Glutamatergic neuron (in vitro differentiated cells): ENCODE measurements at places on chromosomes 7 and 10. TPM values are rescaled to one million over a fixed set of nuclear protein-coding genes. Genes with fewer than 3 reads are reported as not detected.

DNA sequence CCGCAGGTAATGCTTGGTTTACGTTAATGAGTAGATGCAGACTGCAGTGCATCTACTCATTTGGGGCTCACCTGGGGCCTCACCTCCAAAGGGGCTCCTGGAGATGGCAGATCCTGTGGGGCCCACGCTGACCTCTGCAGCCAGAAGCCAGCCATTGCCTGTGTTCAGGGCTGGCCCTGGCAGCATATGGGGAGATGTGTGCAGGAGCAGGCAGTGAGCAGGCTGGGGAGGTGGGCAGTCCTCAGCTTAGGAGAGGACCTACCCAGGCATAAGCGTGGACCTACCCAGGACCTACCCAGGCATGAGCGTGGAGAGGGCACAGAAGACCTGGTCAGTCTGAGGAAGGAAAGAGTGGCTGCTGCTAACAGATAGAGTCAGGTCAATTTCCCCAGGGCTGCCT, 178.5 kb downstream of the PTPRN2 start:
- DNase-seq = no peak

- DNase-seq = peak; percentile 60
Observed at GRCh38 chr10:103692952-103693811, 162.2 kb downstream of the SH3PXD2A start.

- no peak for DNase-seq
Observed at GRCh38 chr7:75652788-75653187, 86.0 kb downstream of the HIP1 start.

DNA sequence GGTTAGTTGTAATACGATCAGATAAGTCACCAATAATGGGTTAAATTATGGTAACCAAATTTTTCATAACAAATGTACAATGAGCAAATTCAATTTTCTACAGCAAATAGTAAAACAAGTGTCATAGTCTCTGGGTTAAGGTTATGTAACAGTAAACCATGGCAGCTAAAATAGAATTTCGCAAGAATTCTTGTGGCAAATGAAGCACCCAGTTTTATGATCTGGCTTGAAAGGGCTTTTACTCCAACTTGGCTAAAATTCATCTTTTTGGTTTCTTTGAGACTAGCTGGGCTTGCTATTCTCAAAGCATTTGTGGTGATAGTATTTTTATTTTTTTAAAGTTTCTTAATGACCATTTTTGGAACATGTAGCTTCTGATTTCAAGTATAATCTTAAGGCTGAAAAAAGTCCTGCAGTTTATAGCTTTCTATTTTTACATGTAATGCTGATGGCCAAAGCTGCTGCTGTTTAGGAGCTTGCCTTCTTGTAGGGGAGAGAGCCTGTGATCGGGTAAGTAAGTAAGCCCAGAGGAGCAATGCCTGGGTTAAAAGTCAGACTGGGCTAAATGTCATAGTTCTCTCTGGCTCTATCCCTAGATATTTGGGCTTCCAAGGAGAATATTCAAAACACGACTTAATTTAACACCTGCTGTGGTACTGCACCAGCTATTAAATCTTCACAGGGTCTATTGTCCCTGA, 55.5 kb upstream of the SYPL1 start:
- DNase-seq = no peak

DNA sequence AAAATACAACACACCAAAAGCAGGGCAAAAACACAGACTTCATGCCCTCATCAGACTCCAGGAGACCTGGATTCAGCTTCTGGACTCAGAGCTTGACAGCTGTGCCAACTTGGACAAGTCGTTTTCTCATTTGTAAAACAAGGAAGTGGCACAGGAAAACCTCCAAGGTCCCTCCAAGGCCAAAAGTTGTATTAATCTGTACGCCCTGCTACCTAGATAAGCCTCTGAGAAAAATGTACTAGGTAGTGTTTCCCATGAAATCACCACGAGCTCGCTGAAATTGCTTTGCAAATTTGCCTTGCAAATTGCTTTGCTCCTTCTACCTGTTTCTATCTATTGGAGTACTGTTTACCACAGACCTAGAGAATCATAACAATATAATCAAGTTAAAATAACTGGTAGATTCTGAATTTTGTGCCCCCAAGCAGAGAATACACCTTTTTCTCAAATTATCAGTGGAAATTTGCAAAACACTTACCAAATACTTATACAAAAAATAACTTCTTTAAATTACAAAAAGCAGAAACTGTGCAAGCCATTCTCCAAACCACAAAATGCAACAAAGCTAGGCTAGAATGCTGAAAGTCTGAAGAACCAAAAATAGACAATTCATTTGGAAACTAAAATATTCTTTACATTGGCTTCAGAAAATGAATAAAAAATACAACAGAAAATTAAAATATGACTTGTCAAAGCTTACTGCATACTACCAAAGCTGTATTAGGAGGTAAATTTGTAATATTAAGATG, 158.1 kb upstream of the CHST15 start:
- DNase-seq = no peak

DNA sequence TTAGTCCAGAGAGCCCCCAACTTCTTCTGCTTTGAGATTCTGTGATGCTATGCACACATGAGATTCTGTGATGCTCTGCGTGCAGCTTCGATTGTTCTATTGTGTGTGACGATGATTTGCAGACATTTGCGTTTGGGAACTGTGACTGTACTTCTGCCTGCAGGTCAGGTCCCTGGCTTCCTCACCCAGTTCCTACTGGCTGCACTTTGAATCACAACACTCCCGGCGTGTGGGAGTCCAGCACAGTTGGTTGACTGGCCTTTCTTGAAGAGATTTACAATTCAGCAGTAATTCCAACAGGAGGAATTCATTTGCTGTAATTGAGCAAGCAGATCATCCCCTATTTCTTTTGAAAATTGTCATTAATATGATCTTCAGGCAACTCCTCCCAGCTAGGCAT, 252.2 kb upstream of the YAE1 start:
- DNase-seq = no peak

DNA sequence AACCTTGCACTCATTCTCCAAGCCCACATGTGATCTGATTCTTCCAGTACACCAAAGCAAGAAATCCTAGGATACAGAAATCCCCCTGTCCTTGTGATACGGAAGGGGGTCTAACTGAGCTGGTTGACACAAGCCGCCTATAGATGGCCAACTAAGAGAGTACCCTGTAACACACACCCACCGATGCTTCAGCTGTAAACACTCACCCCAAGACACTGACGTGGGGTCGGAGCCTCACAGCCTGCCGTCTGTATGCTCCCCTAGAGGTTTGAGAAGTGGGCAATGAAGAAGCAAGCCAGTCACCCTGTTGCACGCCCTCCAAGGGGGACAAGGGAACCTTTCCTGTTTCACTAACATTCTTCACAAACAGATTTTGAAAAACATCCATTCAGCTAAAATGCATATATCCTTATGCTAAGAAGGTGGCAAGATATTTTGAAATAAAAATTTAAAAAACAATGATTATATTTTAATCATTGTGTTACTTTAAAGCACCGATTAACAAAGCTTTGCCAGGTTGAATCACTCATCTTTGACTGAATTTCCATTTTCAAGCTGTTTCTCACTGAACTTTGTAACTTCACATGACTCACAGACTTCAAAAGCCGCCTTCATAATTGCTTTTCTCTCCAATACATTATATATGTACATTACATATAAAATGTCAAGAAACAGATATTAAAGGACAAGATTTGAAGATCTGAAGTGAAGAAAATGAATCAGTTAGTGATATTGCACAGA, 329.3 kb downstream of the ARL4A start:
- no peak for DNase-seq

DNA sequence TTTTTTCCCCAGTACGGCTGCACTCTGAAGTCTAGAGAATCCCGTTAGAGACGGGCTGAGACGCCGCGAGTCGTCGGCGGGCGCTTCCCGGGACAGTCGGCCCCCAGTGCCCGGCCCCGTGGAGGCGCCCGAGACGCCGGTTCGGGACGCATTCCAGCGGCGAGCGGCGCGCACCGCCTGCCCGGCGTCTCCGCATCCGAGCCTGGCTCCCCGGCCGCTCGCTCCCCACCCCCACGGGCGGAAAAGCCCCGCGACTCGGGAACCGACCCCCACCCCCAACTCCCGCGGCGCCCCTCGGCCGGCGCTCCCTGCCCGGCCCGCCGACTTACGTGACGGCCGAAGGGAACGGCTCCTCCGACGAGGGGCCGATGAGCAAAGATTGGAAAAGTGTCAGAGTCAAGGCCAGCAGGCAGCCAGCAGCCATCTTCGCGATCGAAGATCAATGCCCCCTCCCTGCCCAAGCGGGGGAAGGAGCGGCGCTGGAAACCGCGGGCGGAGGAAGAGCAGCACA, 486 bp downstream of the CACNA2D1 start:
- DNase-seq = peak; percentile 52

DNA sequence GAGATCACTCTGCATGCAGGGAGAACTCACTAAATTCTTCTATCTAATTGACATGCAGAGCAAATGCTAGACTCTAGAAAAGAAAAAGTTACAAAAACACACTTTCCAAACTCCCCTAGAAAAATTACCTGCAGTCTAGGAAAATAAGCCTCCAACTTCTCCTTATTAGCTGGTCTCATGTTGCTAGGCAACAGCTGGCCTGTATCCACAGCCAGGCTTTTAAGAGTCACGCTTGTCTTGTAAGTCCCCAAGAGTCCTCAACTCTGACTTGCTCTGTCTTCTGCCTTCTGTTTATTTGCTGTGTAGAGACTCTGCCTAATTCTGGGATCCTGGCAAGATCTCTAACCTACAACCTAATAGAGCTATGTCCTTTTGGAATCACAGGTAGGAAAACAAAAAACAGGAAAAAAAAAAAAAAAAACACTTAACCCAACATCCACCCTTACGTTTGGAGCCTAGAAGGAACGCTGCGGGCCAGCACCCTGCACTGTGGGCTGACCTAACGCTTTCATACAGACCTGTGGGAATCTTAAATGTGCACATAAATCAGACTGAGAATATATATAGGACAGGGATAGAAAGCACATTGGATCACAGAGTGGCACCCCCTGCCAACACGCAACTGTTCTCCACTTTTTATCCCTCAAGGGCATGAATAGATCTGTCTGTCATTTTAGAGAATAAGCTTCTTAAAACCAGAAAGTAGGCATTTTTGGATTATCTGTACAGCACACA, 117.0 kb upstream of the PTPRZ1 start:
- no peak for DNase-seq

GRCh38 chr10:3398825-3399646, 226.5 kb upstream of the PITRM1 start:
- DNase-seq = no peak

Gene SLC4A2
- total RNA-seq = 99.4 TPM

Gene MEOX2
- total RNA-seq = 0.39 TPM
